AML-193 (cell line): ENCODE measurements at places on chromosomes 5 and 9.

- no peak for DNase-seq
Measured at GRCh38 chr9:121743441-121744001, 92.1 kb downstream of the DAB2IP start.

DNA sequence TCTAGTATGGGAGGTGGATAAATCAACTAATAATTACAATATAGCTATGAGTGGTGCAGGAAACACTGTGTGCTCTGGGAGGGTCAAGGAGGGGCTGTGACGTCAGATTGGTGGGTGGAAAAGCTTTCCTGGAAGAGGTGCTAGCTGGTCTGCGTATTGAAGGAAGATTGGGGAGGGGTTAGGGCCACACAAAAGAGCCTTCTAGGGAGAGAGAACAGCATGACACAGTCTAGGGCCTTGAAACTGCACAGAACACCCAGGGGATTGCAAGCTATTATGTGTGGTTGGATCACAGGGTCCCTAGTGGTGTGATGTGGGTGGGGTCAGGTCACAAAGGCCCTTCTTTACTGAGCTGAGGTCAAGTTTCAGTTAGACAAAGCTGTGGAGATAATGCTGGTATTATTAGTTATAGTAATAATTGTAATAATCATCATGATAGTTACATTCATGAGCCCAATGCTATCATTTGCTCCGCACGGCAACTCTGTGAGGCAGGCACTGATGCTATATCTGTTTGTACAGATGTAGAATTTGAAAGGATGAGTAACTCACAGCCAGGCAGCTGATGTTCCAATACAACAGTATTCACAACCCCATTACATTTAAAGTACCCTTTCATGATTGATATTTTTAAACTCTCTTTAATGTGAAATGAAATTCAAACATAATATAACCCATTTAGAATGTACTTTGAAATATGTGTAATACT, 197.4 kb upstream of the IL12B start:
- no peak for DNase-seq

DNA sequence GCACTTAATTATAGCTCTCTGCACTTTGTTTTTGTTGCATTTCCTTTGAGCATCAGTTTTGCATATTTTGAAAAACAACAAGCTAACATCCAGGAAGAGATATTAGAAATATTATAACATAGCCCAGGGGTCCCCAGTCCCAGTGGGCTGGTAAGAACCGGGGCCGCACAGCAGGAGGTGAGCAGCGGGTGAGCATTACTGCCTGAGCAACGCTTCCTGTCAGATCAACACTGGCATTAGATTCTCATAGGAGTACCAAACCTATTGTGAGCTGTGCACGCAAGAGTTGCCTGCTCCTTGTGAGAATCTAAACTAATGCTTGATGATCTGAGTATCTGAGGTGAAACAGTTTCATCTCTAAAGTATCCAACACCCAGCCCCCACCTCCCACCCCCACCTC, 675.9 kb upstream of the ZNF608 start:
- DNase-seq, result no peak

DNA sequence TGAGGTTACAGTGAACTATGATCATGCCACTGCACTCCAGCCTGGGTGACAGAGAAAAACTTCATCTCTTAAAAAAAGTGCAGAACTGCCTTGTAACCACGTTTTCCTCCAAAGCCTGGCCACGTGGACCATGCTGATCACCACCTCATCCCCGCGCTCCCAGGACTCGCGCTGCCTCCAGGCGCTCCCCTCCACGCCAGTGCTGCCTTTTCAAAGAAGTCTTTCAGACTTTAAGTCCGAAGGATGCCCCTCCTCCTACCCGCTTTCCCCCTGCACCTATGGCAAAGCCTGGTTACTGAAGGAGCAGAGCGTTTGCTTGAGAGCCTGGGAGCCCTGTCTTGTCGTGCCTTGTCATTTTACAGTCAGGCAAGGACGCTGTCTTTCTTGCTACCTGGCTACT, 43.8 kb downstream of the HABP4 start:
- DNase-seq, result no peak

GRCh38 chr5:115262011-115262320, 711 bp downstream of the PGGT1B start:
- peak; percentile 63 for DNase-seq

- DNase-seq, result peak; percentile 61
Measured at GRCh38 chr5:103211576-103212561, 46.7 kb upstream of the MACIR start.

DNA sequence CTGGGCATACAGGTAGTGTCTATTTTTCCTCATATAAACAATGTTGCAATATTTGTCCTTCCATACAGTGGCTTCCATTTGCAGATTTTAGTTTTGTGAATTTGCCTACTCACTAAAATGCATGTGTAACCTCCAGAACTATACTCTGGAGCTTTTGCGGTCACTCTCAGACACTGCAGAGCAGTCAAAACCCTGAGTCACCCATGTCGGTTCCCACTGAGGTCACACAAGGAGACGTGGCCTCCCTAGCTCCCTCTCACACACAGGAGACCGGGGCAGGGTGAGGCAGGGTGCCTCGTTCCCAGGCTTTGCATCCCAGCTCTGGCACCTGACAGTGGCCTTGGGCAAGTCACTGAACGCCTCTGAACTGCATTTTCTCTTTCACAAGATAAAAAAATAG, 55.5 kb upstream of the ZNF354A start:
- no peak for DNase-seq
